ENCODE measurements at places on chromosomes 3 and 15.

DNA sequence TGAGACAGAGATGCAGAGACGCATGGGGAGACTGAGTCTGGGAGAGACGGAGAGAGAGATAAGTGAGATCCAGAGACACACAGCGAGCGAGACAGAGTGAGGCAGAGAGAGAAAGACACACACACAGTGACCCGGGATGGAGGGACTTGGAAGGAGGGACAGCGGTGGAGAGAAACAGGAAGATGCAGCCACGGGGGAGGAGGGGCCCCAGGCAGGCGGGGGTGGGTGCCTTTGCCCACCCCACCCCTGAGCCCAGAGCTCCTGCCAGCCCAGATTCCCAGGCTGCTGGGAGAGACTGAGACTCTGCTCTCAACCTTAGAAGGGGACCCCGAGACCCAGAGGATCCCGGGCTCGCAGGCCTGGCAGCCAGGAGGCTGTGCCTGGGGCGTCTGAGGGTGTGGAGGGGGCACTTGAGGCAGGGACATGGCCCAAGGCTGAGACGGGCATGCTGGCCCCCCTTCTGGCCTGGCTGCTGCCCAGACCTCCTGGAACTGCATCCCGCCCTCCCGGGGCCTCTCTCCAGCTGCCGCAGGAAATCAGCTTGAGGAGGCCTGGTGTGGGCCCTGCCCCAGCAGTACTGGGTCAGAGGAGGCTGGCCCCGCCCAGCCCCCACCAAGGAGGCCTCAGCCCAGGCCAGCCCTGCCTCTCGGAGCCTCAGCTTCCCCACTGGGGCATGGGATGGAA, 18.1 kb downstream of the H1-8 start:
- DNase-seq: no peak

DNA sequence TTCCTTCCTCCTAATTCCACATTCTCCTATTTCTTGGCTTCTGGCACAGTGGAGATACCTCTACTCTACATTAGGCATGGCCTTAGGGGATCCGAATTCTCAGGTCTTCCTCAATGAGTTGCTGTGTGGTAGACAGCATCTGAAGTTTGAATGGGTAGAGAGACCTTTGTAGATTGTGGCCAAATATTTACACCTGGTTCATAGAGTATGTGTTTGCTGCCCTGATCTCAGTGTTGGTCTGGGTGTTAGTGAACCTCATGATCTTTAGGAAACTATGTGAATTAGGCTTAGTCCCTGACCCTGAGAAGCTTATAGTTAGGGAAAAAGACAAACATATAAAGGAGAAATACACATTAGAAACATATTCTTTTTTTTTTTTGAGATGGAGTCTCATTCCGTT, 75.8 kb downstream of the LPP start:
- no peak for DNase-seq

DNA sequence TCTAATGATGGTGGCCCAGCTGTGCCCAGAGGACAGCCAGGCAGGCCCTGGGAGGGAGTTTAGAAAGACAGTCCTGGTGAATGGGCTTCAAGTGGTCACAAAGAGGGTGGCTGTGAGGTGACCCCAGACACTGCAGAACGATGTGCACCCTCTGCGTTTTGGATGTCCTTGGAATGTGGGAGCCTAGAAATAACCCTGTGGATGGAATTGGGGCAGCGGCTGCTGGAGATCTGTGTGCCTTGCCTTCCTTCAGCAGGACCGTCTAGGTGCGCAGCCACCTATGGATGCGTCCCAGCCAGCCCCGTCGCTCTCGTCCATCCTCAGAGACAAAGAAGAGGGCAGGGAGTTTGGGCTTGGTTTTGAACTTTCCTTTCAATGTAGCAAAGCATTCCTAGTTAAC, 46.5 kb downstream of the KLHL25 start:
- DNase-seq: no peak

DNA sequence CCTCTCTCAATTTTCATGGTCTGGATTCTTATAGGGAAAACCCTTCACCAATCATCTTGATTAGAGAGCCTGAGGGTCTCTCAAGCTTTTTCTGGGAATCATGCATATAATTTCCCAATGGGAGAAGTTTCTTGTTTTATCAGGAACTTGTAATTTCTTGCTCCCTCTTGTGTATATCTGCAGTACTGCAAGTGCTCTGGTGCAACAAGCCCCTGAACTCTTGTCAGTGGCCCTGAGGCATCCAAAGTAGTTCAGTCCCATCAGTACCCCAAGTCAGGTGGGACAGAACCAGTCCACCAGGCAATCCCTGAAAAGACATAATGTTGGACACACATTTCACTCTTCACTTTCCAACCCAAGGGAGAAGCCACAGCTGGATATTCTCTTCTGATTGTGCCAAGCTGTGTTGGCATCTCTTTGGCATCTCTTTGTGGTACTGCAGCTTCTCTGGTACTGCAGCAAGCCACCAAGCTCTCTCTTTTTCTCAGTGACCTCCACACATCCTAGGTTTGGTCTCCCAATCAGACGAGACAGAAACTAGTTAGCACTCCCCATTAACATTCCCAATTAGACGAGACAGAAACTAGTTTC, 214.5 kb downstream of the ZIC4 start:
- DNase-seq: peak; percentile 49

GRCh38 chr3:142852009-142852408, 36.9 kb downstream of the PCOLCE2 start:
- no peak for DNase-seq

DNA sequence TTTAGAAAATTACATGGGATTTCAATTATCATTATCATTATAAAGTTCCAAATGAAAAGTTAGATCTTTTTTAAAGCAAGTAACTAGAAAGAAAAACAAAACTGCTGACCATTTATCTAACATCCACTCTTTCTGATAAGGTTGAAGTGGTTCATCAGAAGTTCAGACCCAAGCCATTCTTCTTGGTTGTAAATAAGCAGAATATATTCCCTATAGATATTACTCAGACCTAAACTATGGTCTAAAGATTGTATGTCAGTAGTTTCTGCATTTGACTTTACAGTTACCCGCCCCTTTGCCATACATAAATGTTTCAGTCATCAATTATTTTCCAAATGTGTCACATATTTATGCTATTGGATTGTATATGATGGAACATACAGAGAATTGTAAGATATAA, 136.7 kb downstream of the PLOD2 start:
- no peak for DNase-seq

GRCh38 chr3:32452009-32452408, 50.6 kb downstream of the CMTM6 start:
- no peak for DNase-seq

- no peak for DNase-seq
These were observed 1045.4 kb upstream of the CADM2 start for GRCh38 chr3:83913381-83913780.

- no peak for DNase-seq
These were observed 1.8 kb upstream of the UBE2E2 start for GRCh38 chr3:23201154-23201838.

DNA sequence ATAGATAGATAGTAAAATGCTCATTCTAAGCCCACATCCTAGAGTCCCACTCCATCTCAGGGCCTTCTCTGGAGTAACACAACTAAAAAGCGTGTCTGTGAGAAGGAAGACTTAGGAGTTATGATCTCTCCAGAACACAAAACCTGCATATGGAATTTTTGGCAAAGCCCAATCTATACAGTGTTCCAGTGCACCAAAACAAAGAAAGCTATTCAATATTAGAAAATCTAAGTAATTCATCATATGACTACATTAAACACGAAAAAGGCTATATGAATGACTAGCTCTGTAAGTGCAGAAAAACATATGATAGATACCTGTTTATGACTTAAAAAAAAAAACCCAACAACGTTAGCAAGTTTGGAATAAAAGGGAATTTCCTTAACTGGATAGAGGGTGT, 27.7 kb downstream of the MTMR10 start:
- DNase-seq: no peak

DNA sequence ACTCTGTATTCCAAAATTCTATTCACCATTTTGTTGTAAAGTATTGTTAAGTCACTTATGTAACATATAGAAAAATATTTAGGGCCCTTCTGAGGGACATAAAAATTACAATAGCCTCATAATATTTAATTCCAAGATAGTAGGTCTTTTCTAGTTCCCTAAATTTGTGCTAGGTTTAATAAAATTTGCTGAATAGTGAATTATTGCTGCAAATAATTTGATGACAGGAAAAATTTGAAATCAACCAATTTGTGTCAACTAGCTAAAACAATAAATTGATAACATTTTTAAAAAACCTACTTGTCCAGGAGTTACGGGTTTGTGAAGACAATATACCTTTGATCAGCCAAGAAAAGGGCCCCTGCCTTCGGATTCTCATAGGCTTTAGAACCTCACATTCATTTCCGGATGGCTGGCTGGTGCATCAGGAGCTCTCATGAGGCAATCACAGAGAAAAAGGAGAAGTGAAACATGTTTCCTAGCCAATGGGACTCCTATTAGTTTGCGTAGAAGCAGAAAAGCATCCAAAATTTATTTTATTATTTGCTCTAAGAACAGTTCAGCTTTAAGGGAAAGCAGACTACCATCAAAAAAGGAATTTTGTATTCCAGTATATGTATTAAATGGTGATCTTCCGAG, 177.2 kb downstream of the LRRC3B start:
- peak; percentile 37 for DNase-seq

- no peak for DNase-seq
These were observed 111.0 kb upstream of the SYNPR start for GRCh38 chr3:63167113-63167512.

DNA sequence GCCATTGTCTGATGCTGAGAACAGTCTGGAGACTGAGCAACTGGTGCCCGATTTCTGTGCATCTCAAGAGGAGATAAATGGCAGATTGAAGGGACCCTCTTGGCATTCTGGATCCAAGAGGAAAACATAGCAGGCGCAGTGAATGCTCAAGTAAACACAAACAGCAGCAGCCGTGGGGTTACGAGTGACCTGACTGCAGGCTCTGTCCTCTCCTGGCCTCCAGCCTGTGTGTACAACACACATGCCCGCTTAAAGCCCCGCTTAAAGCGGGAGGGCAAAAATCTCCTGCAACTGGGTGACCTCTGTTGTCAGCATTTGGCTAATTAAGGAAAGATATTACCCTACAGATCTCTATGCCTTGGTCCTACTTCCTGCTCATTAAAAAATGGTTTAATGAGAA, 120.5 kb downstream of the GREM1 start:
- DNase-seq: no peak

GRCh38 chr15:48433226-48433886, 102.1 kb downstream of the DUT start:
- DNase-seq: no peak

- no peak for DNase-seq
These were observed 53.6 kb downstream of the TMEM39A start for GRCh38 chr3:119409844-119410243.
